ENCODE measurements at places on chromosomes 12 and 14. TPM values are rescaled to one million over a fixed set of nuclear protein-coding genes. Genes with fewer than 3 reads are reported as not detected.

LRRC9 gene
- 0.42 TPM for polyA plus RNA-seq

DNA sequence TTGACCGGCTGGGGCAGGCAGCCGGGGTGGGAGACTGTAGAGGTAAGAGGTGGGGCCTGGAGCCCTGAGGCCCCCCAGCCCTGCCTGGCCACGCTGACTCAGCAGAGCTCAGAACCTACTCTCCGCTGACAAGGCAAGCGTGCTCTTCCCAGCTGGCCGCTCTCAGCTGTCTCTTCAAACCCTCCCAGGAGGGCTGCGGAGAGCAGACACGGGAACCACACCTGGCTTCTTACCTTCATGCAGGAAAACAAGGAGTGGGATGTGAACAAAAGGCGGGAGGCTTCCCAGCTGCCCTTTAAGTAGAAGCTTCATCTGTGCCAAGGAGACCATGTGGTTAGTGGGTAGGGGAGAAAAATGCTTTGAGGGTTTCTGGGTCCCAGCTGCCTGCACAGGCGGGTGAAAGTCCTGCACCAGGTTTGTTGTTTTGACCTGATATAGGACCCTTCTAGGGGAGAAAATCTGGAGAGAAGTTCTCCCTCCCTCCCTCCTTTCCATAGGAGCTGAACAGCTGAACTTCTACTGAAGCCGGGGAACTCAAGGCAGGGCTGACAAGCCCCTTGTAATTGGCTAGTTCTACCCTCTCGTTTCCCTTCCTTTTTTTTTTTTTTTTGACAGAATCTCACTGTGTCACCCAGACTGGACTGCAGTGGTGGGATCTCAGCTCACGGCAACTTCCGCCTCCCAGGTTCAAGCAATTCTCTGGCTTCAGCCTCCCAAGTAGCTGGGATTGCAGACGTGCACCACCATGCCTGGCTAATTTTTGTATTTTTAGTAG is 12.8 kb upstream of the TESC start:
- DNase-seq = no peak

PSMC1 gene
- 107 TPM for polyA plus RNA-seq

- DNase-seq = no peak
Observed at GRCh38 chr12:3145033-3145432, 67.9 kb downstream of the TSPAN9 start.

DNA sequence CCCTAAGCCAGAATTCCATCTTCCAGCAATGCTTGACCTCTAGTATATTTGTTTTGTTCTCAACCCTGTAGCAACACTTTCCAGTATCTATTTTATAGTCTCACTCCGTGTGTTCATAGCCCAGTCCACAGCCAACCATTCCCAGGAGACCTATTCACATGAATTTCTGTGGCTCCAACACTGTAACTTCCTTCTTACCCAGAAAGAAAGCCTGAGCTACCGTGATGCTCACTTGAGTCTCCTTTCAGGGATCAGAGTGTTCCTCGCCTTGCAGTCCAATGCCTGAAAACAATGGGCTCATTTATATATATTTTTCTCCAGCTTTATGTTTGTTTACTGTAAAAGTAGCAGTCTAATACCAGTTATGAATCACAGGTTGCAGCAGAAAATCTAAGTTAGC is 645.0 kb upstream of the NOVA1 start:
- DNase-seq = no peak

Measured in muscle of back (tissue), 13 donors.